ENCODE measurements at places on chromosomes 2 and 18.

DNA sequence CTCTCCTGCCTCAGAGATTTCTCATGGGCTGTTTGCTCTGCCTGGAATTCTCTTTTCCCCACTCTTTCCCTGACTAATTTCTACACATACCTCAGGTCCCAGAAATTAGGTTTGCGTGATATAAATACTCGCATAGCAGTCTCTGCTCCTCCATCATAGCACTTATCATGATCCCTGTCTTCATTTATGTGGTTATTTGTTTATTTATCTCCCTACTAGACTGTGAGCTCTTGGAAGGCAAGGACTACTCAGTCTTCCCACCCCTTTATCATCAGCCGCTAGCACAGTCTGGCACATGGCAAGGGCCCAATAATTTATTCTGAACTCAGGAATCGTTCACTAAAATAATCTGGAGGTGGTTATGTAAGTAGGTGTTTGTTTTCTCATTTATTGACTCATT lies 79.3 kb downstream of the ADCYAP1 start:
- DNase-seq: no peak

GRCh38 chr2:236393581-236393980 lies 129.4 kb upstream of the ASB18 start:
- no peak for DNase-seq

DNA sequence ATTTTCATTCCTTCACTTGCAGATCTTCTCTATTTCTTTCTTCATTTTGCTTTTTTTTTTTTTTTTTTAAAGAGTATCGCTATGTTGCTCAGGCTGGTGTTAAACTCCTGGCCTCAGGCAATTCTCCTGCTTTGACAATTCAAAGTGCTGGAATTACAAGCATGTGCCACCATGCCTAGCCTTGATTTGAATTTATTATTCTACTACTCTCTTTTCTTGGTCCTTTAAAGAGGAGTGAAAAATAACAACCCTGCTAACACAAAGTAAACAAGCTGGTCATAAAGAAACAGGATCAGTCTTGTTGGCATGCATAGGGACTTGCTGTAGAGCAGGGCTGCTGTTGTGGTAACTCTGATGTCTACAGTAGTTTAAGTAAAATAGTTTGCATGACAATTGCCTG lies 1615.3 kb upstream of the ZEB2 start:
- no peak for DNase-seq

- DNase-seq: no peak
These were observed 110.1 kb downstream of the RGPD3 start for GRCh38 chr2:106358081-106358480.

GRCh38 chr2:9300829-9301453 lies 94.3 kb downstream of the ASAP2 start:
- no peak for DNase-seq

- no peak for DNase-seq
These were observed 244.3 kb downstream of the SETBP1 start for GRCh38 chr18:44924785-44925499.

DNA sequence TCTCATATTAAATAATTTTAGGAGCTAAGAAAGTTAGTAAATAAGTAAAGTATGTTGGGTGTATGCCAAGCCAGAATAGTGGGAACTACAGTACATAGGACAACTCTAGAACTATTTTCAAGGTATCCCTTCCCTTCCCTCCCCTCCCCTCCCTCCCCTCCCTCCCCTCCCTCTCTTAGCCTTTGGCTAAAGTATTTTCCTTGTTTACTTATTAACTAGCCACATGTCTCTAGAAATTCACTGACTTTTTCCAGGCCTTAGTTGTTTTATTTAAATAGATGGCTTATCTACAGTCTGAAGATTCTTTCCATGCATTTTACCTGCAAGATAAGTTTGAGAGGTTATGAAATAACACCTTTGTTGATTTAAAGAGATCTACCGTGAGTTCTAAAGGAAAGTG lies 402.1 kb downstream of the PARD3B start:
- no peak for DNase-seq

DNA sequence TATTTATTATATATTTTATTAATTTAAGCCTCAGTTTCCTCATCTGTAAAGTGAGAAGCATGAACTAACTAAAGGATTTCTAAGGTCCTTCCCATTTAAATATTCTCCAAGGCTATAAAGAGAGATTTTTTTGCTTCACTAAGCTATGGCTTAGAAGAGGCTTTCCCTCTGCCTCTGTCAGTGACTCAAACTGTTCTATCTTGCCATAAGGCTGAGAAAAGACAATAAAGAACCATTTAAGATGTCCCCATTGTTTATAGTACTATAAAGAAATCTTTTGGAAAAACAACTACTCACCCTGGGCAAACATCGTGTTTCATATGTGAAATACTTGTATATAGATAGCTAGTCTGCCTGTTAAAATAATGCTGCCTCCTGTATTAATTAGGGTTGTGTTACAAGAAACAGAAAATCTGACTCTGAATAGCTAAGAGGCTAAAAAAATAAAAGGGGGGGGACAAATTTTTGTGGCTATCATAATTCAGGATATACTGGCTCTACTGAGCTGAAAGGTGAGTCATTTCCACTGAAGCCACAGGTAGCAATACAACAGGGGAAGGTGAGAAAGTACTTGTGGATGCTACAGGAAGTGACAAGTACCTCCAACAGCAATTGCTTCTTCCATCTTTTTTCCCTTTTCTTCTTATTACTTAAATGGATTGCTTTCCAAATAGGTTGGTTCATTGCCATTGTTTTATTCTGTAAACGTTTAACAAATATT lies 25.4 kb downstream of the EPHA4 start:
- DNase-seq: no peak

- DNase-seq: no peak
These were observed 265.7 kb downstream of the MTX2 start for GRCh38 chr2:176534798-176535466.

DNA sequence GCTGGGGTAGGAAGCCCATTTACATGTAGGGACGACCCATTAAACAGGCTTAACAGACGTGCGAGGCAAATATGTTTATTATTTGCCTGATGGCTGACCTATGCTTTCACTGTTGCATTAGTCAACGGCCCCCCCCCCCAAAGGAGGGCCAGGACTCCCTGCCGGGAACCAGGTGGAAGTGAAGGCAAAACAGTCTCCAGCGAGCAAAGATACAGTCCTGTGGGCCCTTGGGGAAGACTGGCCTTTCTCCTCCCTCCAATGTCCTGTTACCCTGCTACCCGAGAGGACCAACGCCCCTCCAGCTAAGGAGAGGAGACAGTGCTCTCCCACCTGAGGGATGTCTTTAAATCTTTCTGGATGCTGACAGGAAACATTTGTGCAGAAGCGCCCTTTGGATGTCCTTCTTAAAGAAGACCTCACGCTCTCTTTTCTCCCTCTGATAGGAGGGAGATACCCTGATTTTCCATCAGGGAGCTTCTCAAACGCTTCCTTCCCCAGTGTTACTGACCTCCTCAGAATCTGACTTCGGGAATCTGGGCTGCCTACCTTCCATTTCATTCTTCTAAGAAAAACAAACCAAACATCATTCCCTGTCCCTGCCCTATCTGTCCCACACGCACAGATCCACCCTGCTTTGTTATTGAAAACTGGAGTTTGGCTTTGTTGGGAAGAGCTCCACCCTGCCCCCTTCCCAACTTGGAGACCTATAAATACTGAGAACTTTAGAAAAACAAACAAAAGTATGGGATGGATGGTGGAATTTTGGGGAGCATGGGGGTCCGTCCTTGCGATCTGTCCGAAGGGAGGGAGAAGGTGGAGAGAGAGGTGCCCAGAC lies 135.9 kb upstream of the SIX3 start:
- no peak for DNase-seq

DNA sequence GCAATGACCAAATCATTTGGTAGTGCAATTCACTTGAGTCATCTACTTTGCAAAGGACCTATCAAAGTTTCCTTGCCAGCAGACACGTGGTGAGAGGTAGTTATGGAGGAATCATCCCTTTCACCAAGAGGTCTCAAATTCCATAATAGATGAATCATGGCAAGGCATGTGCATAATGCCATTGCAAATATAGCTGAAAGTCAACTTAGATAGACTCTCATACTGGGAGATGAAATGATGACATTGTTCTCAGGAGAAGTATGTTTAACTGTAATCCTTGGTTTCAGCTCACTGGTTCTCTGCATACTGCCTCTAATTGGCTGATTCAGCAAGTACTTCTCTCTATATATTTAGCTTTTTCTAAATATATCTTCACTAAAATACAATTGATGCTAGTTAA lies 57.2 kb downstream of the CALCRL start:
- no peak for DNase-seq

DNA sequence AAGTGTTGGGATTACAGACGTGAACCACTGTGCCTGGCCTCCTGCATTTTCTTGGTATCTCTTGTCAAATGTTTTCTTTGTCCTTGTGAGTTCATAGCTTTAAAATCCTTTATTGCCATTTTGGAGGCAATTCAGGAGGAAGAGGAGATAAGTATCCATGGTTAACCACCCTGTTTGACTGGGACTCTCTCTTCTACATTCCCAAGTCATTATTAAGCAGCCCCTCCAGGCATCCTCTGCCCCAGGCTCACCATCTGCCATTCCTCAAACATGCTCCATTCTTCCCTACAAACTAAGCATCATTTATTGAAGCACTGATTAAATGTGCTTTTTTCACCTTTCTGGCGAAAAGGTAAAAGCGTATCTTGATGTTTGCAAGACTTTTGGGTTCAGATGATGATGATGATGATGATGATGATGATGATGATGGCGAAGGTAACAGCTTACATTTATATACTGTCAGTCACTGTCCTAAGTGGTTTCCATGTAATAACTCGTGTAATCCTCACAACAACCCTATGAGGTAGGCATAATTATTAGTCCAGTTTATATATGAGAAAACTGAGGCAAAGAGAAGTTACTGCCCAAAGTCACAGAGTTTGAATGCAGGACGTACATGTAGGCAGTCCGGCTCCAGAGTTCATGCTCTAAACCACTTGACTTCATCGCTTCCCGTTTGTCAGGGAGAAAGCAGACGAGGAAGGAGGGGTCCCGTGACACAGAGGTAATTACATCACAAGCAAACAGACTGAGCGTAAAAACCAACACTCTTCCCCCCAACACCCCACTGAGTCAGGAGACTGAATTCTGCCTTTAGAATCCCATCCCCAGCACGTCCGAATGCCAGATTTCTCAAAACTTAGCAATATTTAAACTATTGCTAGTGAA lies 69.7 kb upstream of the ACKR3 start:
- no peak for DNase-seq

DNA sequence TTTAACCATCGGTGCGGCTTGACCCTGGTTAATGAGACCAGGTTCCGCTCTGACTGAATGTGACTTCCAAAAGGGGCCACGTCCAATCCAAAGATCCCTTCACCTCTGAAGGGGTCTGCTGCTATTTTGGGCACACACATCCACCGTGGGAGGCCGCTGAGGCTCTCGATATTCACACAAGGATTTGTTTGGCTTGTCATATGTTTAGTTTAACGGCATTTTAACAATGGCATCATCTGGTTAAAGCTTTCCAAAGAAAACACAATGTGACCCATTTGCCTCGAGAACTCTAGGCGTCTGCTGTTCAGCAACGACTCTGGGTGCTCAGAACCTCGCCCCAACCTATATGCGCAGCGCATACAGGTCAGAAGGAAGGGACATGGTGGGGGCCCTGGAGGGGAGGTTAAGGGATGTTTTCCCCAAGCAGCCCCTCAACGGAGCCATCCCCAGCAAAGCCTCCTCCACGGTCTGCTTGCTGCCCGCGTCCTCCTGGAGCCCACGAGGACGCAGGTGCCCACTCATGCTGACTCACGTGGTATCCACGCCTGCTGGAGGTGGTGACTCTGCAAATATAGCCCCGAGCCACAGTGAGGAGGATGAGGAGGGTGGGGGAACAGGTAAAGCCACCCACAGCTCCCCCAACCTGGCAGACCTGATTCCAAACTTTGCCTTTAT lies 260.3 kb downstream of the HDAC4 start:
- DNase-seq: no peak

GRCh38 chr18:58125183-58125582 lies 81.2 kb downstream of the NEDD4L start:
- no peak for DNase-seq

DNA sequence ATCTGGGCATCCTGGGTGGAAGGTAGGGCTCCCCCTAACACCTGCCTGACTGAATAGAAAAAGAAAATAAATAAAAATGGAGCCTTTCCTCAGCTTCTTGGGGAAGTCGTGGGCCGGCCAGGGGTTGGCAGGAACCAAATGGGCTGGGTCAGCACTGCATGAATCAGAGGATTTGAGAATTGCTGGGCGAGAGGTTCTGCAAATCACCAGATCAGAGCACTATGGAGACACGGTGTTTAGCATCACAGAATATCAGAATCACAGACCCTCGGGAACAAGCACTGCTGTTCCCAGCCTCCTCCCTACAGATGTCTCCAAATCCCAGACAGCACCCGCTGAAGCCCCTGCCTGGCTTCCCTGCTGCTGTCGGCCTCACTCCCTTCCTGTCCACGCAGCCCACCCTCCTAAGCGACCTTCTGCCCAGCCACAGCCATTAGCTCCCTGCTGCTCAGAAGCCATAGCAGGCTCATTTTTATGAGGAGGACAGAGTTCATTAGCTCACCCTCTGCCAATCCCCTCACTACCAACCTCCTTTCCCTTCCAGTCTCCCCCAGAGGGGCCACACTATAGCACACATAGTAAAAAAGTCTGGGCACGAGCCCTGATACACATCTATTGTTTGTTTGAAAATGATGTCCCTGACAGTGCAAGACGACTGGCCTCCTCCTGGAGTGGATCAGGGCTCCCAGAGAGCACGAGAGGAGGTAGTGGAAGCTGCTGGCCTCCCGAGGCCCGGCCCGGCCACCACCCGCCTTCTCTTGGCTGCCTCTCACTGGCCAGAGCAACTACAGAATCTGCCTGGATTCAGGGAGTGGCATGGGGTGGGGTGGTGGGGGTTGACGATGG lies 64.6 kb upstream of the TAF1B start:
- no peak for DNase-seq

DNA sequence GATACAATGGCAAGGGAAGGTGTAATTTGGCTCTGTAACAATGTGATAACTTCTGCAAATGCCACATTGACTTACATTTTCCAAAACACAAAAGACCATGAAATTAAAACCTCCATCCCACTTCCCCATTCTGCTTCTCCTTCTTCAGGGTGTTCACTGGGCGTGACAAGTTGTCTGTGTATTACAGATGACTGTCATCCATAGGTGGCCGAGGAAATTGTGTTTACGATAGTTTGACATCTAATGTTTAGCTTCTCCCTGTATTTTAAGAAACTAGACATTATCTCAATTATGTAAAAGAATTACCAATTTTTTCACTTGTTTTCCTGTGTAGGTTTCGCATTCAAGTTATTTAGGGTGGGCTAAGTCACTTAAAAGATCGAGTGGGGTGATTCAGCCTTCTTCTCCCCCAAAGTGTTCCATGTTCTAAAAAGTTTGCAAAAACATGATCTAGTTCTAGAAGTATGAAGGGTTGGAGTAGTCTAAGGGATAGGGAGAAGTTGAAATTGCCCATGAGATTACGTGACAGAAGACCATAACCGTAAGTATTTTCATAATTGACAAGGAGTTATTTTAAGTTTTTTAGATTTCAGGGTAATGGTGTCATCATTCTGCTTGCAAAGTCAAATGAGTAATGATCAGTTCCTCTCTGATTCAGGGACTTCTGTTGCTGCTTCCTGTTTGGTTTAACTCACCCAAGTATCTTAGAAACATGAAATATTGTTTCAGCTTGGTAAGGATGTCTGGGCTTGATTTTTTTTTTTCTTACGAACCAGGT lies 25.2 kb upstream of the CYTIP start:
- DNase-seq: no peak

- DNase-seq: no peak
These were observed 159.9 kb downstream of the LOXHD1 start for GRCh38 chr18:46497129-46497528.

- DNase-seq: no peak
These were observed 414.3 kb upstream of the HS6ST1 start for GRCh38 chr2:128732976-128733431.

GRCh38 chr2:136436936-136437335 lies 319.0 kb upstream of the CXCR4 start:
- no peak for DNase-seq

GRCh38 chr2:241570961-241571581 lies 12.5 kb downstream of the BOK start:
- no peak for DNase-seq

All from urinary bladder (tissue), 4 donors.